ENCODE measurements at places on chromosomes 3 and 15.

DNA sequence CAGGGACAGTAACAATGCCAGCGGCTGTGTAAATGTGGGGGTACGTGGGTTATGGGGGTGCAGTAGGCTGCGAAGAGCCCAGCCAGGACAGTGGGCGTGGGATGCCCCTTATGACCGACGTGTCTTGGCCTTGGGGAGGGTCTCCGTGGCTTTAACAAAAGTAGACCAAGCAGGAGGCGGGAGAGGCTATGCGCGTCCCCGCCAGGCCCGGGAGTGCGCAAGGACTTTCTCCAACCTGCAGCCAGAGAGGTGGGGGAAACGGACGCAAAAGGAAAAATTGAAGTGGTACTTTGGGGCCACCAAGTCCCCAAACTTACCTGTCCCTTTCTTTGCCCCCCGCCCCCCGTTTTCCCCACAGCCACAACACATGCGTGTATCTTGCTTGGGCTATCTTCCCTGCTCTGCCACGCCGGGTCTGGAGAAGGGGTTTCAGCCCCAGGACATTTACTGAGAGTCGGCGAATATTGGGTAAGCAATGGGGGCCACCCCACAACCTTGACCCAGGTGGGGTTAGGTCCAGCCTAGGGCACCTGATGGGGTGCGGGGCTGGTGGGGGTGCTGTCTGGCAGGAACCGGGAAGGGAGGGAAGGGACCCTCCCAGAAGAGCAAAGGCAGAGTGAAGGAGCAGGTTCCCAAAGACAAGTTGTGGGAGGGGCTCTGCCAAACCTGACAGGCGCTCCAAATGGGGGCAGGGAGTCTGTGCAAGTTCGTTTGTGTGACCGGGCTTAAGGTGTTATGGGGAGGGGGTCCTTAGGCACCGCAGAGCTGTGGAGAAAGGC is 652 bp downstream of the ISLR2 start:
- no peak for DNase-seq

GRCh38 chr3:158368271-158368670 is 202.7 kb upstream of the MLF1 start:
- DNase-seq: no peak

- DNase-seq: no peak
These were observed 487.4 kb upstream of the PROK2 start for GRCh38 chr3:72272356-72272755.

- DNase-seq: peak; percentile 29
These were observed 697 bp downstream of the CHSY1 start for GRCh38 chr15:101250873-101251829.

DNA sequence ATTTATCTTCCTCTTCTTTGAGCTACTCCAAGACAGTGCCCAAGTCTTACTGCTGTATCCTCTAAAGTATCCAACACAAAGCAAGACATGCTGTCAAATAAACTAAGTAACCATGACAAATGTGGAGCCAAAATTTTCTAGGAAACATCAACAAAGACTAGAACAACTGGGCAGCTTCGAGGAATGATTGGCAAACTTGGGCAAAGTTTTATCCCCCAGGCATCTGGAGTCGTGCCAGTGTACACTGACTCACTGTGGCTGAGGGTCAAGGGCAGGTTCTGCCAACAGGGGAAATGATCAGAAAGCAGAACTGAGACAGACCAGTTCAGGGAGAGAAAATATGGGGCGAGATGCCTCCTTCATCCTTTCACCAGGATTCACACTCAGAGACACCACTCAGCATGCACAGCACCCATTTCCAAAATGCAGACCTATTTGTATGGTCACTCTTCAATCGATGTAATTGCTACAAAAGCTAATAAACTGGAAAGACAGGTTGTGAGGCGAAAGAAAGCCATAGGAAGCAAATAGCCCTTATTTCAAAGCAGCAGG is 65.8 kb downstream of the MB21D2 start:
- peak; percentile 4 for DNase-seq

GRCh38 chr3:15097891-15098290 is 1.1 kb downstream of the RBSN start:
- DNase-seq: peak; percentile 45

DNA sequence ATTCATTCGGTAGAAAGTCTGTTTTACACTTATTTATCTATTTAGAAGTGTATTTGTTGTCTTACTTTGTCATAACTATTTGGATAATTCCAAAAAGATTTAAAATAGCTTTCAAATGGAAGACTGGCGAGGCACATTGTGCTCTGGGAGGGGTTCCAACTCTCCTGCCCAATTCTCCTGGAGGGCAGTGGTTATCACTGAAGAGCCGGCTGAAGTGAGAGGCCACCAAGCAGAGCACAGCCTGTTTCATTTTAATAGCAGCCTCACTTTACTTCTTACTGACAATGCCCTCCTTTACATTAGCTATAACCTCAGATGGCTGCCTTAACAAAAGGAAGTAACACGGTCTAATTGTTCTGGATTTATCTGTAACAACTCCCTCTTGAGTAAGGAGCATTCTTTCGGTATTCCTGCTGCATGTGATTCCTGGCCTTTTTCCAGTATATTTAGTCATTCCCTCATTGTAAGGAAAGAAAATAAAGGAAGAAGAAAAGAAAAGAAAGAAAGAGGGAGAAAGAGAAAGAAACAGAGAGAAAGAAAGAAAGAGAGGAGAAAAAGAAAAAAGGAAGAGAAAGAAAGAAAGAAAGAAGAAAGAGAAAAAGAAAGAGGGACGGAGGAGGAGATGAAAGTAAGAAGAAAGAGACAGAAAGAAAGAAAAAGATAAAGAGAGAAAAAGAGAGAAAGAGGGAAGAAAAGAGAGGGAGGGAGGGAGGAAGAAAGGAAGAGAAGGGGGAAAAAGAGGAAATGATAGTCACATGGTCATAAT is 339.8 kb upstream of the WNT5A start:
- no peak for DNase-seq

DNA sequence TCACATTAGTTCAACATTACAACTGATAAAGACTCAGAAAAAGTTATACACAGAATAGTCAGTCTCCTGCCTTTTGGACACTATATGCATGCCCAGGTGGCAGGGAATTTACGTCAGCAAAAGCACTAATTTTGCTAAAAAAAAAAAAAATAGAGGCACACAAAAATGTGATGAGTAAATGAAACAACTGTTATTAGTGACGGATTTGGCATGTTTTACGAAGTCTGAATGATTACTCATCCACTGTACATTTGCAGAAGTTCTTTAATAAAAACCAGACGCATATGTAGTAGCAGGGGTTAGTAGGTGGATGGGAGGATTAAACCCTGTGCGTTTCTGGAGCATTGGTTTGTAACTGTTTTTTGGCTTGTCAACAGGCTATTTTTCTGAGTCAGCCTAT is 99.0 kb downstream of the MITF start:
- no peak for DNase-seq

GRCh38 chr3:183038221-183038620 is 57.9 kb upstream of the DCUN1D1 start:
- DNase-seq: no peak

DNA sequence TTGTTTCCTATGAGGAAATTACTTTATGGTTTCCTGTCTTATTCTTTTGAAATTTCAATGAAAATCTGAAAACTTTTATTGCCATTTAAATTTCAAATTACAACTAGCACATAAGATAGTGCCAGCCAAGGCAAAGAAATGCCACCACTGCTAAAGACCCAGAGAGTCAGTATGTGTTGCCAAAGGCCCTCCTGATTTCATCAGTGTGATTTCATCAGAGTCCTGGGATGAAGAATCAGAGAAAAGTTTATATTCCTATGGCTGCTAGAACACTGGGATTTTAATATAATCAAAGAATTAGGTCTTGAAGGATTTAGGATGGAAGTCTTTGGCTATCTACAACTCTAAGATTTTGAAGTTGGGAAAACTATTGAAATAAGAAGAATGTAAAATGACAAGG is 434.2 kb upstream of the CCDC54 start:
- DNase-seq: no peak

DNA sequence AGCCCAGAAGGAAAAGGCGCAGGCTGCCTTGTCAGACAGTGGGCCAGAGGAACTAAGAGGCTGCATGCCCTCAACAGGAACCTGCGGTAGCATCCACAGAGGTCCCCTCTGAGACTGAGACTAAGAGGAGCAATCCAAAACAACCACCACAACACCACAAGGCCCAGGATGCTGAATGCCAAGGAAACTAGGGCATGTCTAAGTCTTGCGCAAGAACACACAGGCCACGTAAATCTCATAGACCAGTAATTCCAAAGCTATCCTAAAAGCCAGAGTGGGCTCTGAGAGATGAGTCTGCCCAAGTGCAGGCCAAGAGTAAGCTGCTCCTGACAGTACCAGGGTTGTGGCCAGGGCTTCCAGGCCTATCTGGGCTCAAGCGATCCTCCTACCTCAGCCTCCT is 12.9 kb downstream of the MON1A start:
- no peak for DNase-seq

DNA sequence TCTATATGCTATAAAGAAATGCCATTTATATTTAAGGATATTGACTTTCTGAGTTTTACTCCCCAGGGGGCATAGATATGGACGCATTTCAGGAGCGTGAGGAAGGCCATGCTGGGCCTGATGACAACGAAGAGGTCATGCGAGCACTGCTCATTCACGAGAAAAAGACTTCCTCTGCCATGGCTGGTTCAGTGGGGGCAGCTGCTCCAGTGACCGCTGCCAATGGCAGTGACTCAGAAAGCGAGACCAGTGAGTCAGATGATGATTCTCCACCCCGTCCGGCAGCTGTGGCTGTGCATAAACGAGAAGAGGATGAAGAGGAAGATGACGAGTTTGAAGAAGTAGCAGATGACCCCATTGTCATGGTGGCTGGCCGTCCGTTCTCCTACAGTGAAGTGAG is 38.4 kb downstream of the GTF2E1 start:
- no peak for DNase-seq

DNA sequence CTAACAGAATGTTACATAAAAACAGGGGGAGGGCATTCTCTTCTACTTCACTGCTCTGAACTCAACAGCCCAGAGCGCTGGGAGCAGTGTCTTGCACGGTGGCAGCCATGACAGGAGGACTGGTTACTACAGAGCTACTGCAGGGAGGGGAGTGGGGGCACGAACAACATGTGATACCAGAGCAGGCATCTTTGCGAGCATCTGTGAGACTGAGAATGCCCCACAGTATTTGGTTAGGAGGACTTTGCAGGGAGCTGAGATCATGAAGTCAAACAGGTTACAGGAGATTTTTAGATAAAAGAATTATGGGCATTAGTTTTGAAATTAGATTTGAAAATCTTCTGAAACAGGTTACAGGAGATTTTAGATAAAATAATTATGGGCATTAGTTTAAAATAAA is 58.8 kb upstream of the GOLGA8B start:
- DNase-seq: no peak

GRCh38 chr15:33907326-33907725 is 61.0 kb upstream of the CHRM5 start:
- DNase-seq: no peak

DNA sequence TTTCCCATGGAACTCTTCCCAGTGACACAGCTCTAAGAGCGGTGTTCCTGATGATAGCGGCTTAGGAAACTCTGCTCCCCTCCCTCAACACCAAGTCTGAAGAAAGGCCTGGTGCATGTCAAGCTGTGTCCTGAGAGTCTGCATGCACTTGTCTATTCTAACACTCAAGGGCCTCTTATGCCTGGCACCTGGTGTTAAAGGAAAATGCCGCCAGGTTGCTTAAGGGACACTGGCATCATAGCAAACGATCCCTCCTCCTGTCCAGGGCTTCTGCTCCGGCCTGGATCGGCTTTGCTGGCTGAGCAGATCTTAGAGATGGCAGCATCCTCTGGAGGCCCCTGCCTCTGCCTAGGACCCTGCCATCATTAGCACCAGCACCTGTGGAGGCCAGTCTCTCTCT is 121.7 kb downstream of the MEGF11 start:
- DNase-seq: no peak

DNA sequence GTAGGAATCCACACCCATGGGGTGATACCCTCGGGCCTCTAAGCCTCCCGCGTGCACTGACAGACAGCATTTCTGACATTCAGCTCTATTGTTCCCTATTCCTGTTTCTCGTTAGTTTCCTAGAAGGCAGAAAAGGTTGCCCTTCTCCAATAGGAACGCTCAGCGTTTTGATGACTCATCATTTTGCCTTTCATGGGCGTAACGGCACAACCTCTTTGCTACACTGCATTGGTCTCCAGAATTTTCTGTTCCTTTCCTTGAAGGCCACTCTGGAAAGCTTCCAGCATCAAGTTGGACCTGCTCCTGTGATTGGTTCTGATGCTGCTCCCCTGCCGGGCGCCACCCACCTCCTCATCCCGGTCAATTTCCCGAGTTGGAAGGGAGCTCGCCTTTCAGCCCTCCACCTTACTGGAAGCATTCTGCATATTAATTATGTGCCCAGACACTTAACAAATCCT is 13.0 kb upstream of the TNK2 start:
- DNase-seq: no peak

- DNase-seq: peak; percentile 68
These were observed 14.1 kb upstream of the CXCR6 start for GRCh38 chr3:45929042-45929679.

- DNase-seq: no peak
These were observed 210.2 kb downstream of the NR1D2 start for GRCh38 chr3:24155276-24155675.

DNA sequence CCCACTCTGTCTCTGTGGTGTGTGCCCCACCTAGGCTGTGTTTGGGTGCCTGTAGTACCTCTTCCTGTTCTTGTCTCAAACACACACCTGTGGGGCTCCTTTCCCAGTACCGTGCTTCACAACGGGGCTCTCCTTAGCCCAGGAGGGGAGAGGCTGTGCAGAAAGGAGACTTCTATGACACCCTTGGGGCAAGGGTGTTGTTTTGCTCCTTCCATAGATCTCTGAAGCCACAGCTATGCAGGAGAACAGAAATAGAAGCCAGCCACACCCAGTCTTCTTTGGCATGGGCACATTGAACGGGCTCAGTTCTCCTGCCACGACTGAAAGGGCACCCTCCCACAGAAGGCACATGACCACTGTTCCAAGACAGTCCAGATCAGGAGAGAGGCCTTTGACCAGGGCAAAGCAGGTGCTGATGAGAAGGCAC is 74.3 kb downstream of the LIPC start:
- DNase-seq: no peak

GRCh38 chr3:157086060-157086750 is 73.7 kb downstream of the CCNL1 start:
- DNase-seq: no peak

GRCh38 chr15:74174219-74174957 is 878 bp downstream of the ISLR start:
- DNase-seq: no peak

DNA sequence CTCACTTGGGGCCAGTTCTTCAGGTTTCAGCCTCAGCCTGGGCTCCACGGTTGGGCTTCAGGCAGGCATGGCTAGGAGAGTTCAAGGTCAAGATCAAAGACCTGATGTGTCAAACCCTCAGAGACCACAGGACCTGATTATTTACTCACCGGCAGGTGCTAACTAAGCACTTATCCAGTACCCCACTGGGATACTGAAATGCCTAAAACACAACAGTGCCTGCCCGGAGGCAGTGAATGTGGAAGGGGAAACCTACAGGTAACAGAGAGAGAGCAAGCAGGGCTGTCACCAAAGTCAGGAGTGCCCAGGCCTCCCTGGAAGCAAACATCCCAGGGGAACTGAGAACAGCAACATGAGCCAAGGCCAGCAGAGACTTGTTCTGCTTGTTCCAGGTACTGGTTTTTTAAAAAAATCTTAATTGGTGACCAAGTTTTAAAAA is 6.7 kb downstream of the IDH2 start:
- DNase-seq: no peak
